ENCODE measurements at places on chromosomes 12 and 14. TPM values are rescaled to one million over a fixed set of nuclear protein-coding genes. Genes with fewer than 3 reads are reported as not detected.

KRT78 gene
- polyA plus RNA-seq: 0.21 TPM

RPL10L gene
- 0.44 TPM for polyA plus RNA-seq

RNASE11 gene
- not detected for polyA plus RNA-seq

IL22 gene
- polyA plus RNA-seq: not detected

CACNA2D4 gene
- polyA plus RNA-seq: 2.8 TPM

KIF26A gene
- polyA plus RNA-seq: 12.1 TPM

SMOC1 gene
- 1.5 TPM for polyA plus RNA-seq

MYRFL gene
- polyA plus RNA-seq: 1.6 TPM

NINJ2 gene
- polyA plus RNA-seq: 2.2 TPM

AKAP6 gene
- polyA plus RNA-seq: 4.1 TPM

CLMN gene
- polyA plus RNA-seq: 12.6 TPM

AICDA gene
- 0.15 TPM for polyA plus RNA-seq

LBHD2 gene
- not detected for polyA plus RNA-seq

- DNase-seq: no peak
Measured at GRCh38 chr12:14452336-14452735, 86.9 kb downstream of the ATF7IP start.

- DNase-seq: no peak
Measured at GRCh38 chr14:40694023-40694422, 912.7 kb upstream of the LRFN5 start.

DNA sequence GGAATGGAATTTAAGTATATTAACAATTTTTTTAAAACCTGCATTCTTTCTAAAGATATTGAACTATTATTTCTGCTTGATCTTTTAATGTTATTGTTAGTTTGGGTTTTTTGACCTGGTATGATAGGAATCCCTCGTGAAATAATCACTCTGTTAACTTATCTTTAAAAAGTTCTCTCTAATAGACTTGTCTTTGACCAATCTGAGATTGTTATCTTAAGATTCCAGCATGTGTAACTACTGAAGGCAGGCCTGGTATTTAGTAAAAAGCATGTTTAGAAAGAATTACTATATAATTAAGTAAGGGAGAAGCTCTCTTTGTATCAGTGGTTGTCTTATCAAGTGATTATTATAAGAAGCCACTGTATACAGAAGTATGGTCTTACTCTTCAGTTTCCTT, 4.8 kb downstream of the TMTC2 start:
- no peak for DNase-seq

DNA sequence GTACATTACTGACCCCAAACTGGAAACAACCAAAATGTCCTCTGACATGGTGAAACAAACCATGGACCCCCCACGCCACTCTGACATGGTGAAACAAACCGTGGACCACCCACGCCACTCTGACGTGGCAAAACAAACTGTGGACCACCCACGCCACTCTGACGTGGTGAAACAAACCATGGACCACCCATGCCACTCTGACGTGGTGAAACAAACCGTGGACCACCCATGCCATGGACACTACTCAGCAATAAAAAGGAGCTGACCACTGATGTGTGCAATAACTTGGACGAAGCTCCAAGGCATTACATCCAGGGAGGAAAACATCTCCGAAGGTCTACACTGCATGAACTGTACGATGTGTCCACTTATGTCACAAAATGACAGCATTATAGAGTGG, 3.1 kb upstream of the GOLGA3 start:
- DNase-seq: no peak

DNA sequence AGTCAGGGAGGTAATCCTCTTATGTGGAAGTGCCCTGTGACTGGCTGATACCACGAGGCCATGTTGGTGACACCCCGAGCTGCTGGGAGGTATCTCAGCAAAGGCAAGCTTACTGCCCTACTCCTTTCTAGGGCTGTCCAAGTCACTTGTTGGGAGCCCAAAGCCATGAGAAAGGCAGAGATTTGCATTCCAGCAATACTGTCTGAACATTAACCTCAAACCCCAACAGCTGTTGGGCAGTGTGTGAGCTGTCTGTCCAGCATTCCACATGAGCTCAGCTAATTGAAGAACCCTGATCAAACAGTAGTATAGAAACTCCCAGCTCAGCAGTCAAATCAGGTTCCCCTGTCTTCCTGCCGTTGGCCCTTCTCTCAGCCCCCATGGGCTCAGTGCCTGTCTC, 9.2 kb downstream of the ABHD4 start:
- no peak for DNase-seq

DNA sequence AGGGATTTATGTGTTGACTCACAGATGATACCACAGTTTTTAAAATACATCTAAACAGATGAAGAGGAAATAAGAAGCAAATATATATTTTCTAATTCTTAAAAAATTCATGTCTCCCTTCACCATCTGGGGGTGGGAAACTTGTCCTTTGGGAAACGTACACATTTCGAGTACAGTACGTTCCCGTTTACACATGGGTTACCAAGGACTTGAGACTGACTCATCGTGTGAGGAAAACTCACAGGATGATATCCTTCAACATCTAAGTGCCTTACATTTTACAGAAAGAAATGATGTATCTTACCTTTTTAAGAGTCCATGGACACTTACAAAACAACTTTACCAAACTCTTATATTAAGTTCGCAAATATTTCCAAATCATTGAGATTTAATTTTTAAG, 16.0 kb upstream of the FBLN5 start:
- no peak for DNase-seq

GRCh38 chr12:45244561-45245343, 28.9 kb downstream of the ANO6 start:
- no peak for DNase-seq

DNA sequence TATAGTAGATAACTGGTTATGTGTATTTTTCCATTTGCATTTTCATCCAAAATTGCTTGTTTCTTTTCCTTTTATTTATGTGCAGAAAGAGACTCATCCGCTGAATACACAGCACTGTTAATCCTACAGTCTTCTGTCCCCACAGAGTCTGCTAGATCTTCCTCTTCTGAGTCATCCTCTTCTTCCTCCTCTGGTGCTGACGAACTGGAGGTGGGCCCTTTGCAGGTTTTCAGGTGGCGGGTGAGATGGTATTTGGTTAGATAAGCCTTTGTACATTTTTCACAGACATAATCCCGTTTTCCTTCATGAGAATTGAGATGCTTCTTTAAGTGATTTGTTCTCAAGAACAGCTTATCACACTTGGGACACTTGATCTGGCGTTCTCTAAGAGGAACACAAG, 26.8 kb downstream of the PRDM4 start:
- no peak for DNase-seq

- no peak for DNase-seq
Measured at GRCh38 chr14:89249972-89250654, 166.9 kb downstream of the FOXN3 start.

GRCh38 chr14:21525962-21526671, at the start of gene SALL2:
TSS of gene SALL2 (minus strand) at chr14:21526346. CDS start at chr14:21526127, 219 bp downstream.
- DNase-seq: peak; percentile 93

DNA sequence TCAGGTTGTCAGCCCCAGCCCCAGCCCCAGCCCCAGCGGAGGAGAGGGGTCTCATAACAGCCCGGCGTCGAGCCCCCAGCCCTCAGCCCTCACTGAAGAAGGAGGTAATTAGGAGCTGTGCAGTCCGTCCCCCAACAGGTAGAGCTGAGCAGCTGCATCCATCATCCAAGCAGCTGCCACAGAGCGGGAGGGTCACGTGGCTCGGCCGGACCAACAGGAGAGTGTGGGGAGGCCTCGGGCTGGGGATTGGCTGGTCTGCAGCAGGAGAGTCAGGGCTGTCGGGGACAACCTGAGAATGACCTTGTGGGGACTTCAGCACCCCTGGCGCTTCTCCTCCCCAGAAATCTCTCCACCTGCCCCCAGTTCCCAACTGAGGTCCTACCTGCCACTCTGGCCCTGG, 29.6 kb downstream of the SMUG1 start:
- DNase-seq: no peak

- DNase-seq: no peak
Measured at GRCh38 chr14:104939666-104940410, 15.2 kb downstream of the PLD4 start.
